Muscle of leg (tissue), 16 donors: ENCODE measurements at places on chromosomes 7 and 10.
A peak's percentile ranks its signal among the peaks of the same experiment; 100 is the strongest.

- no peak for DNase-seq
Observed at GRCh38 chr7:94748376-94748775, 92.4 kb upstream of the SGCE start.

GRCh38 chr10:129513312-129513711 lies 46.3 kb downstream of the MGMT start:
- no peak for DNase-seq

GRCh38 chr7:130292682-130293257 lies at the start of gene CPA4:
Gene CPA4 (plus strand): TSS chr7:130293161. CDS start chr7:130293181, 20 bp downstream.
- DNase-seq, result peak; percentile 88

GRCh38 chr10:71008150-71008549 lies 119.8 kb upstream of the PCBD1 start:
- DNase-seq, result no peak

DNA sequence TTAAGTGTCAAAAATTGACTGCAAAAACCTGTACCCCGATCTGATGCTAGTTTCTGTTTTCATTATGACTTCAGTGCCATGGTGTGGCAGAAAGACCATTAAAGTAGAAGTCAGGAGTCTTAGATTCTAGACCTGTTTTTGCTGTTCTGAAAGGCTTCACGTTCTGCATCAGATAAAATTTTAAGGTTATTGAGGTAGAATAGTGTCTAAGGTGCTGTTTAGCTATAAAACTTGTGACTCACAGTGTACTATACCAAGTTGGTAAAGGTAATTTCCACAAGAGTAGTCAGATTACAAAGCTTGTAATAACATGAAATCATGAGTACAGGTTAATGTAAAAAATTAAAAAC lies 38.6 kb downstream of the ZNRF2 start:
- DNase-seq, result no peak

DNA sequence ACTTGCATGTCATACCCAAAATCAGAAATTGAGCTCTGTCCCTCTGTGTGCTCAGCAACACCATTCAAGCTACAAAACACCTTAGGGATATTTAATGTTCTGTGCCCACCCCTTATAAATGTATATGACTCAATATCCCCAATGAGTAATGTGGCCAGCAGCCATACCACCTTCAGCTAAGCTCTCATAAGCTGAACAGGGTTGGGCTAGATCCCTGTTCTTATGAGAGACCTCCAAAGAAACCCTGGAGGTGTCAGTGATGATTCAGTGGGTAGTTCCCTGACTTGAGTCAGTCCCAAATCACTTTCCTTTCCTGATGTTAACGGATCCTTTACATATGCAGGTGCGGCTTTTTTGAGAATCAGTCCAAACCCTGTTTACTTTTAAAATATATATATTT lies 253.8 kb downstream of the CREB5 start:
- no peak for DNase-seq

DNA sequence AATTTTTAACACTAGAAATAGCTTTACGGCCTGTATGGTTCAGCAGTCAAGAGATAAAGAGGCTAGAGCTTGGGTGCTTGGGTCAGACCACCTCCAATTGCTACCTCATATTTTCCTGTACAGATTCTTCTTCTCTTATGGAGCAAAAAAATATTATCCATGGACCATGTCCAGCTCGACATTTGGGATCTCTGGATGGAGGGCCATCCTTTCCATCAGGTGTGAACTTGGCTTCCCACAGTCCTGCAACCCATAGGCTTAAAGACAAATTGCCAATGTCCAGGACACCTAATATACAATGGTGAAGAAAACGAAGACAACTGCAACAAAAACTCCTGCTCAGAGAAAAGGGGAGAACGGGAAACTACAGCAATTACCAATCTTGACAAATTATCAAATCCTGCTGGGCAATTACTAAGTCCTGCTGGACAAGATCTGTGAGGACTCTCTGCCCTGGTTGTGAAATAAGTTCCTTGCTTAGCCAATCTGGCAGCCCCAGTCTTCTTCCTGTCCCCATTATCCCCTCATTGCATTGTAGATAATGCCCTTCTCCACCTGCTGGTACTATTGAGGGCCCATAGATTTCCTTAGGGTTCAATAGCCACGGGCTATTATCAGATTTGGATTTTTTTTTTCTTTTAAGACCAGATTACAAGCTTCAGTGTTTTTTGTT lies 42.0 kb upstream of the BRAF start:
- no peak for DNase-seq

GRCh38 chr7:8260871-8261694 lies 884 bp downstream of the ICA1 start:
- peak; percentile 49 for DNase-seq

GRCh38 chr7:8114175-8114574 lies 145.6 kb downstream of the GLCCI1 start:
- no peak for DNase-seq

GRCh38 chr7:108810756-108811385 lies 241.2 kb downstream of the DNAJB9 start:
- peak; percentile 84 for DNase-seq

GRCh38 chr7:110790992-110791391 lies 299.9 kb upstream of the LRRN3 start:
- no peak for DNase-seq

DNA sequence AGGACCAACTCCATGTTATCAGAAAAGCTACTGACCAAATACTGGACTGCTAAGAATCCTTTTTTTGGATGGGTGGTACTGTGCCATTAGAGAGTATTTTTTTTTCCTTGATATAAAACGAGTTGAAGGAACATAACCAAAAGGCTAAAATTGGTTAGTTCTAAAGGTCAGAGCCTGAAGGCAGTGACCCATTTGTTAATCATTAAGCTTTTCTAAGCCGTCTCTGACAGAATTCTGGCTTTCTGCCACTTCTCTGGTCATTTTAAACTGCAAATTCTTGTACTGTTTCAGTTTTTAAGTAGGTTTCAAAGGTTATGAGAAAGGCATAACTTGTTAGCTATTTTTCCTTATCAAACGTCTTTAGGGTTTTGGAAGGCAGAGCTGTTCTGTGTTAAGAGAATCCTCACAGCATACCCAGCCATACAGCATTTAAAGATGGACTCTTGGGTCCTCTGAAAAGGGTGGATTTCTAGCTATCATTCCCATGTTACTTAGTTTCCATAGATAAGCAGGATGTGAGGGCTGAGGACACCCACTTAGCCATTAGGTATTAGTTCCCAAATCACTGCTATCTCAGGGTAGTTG lies 196.8 kb downstream of the RNLS start:
- peak; percentile 29 for DNase-seq

DNA sequence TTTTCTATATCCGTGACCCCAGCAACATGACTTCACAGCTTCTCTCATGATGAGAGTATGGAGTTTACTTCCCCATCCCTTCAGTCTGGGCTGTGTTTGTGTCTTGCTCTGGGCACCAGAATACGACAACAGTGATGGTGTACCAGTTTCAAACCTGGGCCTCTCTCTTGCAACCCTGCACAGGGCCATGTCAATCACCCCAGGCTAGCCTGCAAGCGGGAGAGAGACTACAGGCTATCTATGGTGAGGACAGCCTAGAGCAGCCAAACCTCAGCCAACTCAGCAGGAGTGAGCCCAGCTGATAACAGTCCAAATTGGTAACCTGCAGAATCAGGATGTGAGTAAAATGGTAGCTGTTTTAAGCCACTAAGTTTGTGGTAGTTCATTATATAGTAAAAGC lies 235.8 kb downstream of the CHCHD3 start:
- DNase-seq, result no peak

DNA sequence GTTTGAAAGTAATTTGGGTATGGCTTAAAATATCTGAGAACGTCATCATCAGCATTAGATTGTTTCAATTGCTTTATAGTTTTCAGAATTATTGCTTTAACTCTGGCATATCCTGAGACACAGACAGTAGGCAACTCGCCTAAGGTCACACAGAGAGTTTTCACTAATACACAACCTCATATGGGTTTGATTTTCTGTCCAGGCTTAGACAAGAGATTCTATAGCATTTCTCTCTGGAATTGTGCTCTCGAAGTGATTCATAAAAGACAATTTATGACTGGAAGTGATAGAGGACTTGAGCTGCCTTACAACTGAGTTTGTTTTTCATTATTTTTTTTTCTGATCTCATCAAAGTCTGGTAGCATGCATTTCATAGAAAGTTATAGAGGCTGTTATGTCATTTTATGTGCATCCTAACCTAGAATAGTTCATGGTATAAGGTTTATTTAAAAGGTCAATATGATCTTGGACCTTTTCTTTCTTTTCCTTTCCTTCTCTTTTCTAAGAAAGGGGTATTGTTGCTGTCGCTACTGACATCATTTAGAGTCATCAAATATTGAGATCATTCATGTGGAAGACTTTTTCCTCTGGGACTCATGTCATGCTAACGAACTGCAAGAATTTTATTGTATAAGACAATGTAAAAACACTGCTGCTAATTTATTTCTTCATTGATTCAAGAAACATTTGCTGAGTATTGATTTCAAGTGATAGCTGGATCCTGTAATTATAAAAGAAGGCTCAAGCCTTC lies 278.2 kb downstream of the PLXDC2 start:
- peak; percentile 84 for DNase-seq

GRCh38 chr7:5702876-5703571 lies 78.4 kb downstream of the RNF216 start:
- peak; percentile 71 for DNase-seq

DNA sequence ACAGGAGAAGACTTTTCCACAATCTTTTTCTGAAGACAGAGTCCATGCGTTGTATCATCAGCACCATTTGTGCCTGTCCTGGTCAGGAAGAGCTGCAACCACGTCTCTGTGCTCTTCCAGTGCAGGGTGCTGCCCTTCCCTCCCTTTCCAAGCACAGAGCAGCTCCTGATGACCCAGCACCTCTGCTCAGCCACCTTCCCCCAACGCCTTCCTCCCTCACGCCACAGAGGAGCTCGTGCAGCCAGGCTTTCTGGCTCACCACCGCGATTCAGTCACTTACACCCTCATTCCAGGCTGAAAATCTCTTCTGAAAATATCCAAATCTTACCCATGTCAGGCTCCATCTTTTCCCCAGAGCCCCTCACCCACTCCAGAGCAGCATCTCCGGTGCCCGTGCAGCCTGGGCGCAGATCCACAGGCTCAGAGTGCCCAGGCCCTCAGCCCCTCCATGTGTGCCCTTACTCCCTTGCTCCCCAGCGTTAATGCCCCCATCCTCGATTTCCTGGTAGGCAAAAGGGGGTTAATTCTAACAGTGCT lies 181.5 kb downstream of the DIP2C start:
- no peak for DNase-seq

DNA sequence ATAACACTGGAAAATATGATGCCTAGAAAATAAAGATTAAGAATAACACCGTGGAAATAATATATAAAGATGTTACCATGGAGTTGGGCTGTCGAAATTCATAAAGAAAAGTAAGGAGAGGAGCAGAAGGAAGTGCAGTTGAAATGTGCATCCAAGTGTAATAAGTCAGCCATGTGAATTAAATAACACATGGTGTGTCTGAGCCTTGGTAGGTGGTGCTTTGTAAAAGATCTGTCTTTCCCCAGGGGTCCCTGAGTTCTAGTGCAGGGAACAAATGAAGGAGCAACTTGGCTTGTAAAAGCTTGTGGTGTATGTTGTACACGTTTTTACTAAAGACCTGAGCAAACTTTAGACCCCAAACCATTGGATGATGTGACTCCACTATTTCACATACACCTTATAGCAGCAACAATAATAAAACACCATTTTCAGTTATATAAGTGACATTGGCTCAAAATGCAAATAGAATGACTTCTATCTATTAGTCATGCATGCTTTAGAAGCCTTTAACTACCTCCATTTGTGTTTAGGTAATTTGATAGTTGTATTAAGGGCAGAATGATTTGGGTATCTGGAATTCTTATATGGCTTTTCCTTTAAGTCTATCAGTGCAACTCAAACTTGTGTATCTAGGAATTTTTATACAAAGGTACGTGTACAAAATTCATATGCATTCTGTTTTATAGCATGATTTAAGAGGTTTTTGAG lies 11.3 kb downstream of the STARD3NL start:
- DNase-seq, result no peak

GRCh38 chr7:42625421-42625820 lies 286.4 kb downstream of the C7orf25 start:
- no peak for DNase-seq

DNA sequence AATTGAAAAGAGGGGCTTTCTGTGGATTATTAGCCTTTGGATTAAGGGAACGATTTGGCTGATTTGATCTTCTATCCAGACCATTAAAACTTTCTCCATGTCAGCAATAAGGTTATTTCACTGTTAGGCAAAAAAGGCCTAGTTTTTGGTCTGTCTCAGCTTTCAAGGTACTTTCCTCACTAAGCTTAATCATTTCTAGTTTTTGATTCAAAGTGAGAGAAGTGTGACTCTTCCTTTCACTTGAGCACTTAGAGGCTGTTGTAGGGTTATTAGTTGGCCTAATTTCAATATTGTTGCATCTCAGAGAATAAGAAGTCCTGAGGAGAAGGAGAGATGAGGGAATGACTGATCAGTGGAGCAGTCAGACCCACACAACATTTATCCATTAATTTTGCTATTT lies 596.0 kb upstream of the TPK1 start:
- DNase-seq, result no peak

- no peak for DNase-seq
Observed at GRCh38 chr10:94093286-94093905, 99.7 kb downstream of the PLCE1 start.

- no peak for DNase-seq
Observed at GRCh38 chr7:128129224-128129864, 98.1 kb upstream of the LRRC4 start.

DNA sequence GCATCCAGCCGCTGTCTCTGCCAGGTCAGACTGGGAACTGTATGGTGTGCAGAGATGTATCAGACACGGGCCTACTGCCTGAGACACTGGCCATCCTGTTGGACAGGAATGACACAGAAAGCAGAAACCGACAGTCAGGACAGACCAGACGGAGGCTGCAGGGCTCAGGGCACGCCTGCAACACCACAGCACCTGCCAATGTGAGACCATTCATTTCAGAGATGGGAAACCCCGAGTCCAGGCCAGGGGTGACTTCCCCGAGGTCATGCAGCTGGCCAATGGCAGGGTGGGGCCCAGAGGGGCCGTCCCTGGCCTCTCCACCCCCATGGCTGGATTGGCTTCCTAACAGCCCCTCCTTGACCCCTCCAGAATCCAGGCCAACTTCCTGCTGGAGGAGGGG lies 34.7 kb downstream of the GRID1 start:
- DNase-seq, result no peak

GRCh38 chr7:91656541-91657482 lies 223.7 kb downstream of the MTERF1 start:
- DNase-seq, result peak; percentile 89

- DNase-seq, result no peak
Observed at GRCh38 chr7:40403703-40404476, 269.1 kb downstream of the SUGCT start.

DNA sequence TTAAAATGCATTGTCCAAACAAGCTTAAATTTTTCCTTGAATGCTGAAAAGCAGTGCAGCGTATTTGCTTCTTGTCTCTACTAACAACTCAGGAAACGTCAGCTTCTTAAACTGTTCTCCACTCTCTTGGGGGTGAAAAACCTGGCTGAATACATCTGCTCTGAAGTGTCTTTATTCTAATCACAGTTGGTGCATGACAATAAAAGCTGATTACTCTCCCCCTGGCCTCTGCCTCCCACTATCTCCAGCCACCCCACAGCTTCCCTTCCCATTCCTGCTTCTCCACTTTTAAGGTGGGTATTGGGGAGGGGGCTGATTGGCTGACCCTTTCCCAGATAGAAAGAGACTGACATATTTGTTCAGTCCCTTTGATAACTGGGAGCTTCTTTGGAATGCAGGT lies 456.0 kb downstream of the SORCS1 start:
- DNase-seq, result no peak

- DNase-seq, result no peak
Observed at GRCh38 chr10:17675638-17676037, 31.7 kb downstream of the STAM start.

- peak; percentile 26 for DNase-seq
Observed at GRCh38 chr10:65571011-65571570, 1354.7 kb upstream of the LRRTM3 start.

GRCh38 chr7:16343612-16344011 lies 77.7 kb downstream of the CRPPA start:
- no peak for DNase-seq
